ENCODE measurements at places on chromosomes 13 and 19.

GRCh38 chr19:32669310-32669709, 5.7 kb downstream of the ANKRD27 start:
- DNase-seq = no peak

- DNase-seq = no peak
Measured at GRCh38 chr19:2064788-2065524, 13.9 kb upstream of the MKNK2 start.

DNA sequence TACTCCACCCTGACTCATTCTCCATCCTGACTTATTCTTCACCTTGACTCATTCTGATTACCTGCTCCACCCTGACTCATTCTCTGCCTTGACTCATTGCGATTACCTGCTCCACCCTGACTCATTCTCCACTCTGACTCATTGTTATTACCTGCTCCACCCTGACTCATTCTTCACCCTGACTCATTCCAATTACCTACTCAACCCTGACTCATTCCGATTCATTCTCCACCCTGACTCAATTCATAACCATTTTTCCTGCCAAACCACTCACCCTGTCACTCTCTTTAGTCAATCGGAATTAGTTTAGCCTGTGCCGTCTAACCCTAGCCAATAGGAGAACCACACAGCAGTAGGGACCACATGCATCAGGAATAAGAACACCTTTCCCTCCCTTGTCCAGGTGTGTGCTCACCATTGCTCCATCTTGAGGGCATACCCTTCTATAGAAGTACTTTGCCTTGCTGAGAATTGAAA, 1227.4 kb upstream of the PCDH20 start:
- DNase-seq = peak; percentile 70

GRCh38 chr13:34070006-34070405, 252.1 kb downstream of the RFC3 start:
- no peak for DNase-seq

DNA sequence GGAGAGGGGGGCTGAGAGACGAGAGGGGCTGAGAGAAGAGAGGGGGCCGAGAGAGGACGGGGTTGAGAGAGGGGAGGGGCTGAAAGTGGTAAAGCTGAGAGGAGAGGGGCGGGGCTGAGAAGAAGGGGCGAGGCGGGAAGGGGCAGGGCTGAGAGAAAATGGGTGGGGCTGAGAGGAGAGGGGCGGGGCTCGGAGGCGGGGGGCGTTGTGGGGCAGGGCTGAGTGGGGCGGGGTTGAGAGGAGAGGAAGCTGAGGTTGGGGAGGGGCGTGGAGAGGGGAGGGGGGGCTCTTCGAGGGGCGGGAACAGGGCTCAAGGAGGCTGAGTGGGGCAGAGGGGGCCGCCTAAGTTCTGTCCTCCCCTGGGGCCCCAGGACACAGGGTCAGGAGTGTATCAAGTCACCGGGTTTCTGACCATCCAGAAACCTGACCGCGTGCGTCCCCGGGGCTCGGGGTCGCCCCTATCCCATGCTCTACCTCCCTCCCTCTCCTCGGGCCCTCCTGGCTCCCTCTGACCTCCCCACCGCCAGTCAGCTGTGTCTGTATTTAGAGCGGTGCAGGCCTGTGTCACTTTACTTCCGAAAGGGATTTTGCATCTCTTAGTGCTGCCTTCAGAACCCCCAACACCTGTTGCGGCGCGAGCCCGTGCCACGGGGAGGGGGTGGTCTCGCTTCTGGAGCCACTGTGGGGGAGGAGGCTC, 38.6 kb upstream of the SEMA6B start:
- peak; percentile 49 for DNase-seq

- no peak for DNase-seq
Measured at GRCh38 chr13:95505265-95505664, 47.3 kb upstream of the CLDN10 start.

DNA sequence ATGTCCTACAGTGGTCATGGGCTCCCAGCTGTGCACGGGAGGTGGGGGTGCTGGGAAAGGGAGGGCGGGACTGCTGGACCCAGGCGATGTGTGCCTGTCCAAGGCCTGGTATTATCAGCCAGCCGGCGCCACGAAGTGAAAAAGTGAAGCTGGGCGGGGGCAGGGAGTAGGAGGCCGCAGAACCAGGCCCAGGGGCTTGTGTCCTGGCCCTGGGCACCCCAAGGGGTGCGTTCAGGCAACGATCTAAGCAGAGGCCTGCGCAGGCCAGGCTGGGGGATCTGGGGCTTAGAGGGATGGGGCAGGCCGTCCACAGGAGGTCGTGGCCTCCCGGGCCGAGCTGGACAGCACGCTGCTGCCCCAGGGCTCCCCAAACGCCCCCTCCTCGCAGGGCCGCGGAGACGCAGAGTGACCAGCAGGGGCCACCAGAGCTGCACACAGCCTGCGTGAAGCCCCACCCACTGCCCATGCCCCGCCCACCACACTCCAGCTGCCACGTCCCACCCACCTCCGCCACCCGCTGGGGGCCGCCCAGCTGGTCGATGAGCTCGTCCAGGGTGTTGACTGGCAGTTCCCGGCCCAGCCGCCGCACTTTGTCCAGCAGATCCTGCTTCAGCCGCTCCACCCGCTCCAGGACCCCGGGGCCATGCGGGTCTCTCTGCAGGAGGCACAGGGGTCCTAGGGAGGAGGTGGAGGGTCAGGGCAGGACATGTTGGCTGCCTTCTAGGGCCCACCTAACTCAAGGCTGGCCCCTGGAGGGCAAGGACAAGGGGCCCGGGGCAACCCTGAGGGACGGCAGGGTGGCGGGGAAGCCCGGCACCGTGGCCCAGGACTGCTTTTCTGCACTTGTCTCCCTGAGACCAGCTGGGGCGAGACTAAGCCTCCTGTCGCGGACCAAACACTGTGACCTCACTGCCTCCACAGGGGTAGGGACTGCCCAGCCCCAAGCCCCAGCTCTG, 9.5 kb downstream of the GPX4 start:
- DNase-seq = peak; percentile 83

GRCh38 chr19:53254411-53255341, at the start of gene ZNF677:
Gene ZNF677 (minus strand): TSS chr19:53254873. CDS start chr19:53251550, 3,323 bp downstream.
- peak; percentile 65 for DNase-seq

DNA sequence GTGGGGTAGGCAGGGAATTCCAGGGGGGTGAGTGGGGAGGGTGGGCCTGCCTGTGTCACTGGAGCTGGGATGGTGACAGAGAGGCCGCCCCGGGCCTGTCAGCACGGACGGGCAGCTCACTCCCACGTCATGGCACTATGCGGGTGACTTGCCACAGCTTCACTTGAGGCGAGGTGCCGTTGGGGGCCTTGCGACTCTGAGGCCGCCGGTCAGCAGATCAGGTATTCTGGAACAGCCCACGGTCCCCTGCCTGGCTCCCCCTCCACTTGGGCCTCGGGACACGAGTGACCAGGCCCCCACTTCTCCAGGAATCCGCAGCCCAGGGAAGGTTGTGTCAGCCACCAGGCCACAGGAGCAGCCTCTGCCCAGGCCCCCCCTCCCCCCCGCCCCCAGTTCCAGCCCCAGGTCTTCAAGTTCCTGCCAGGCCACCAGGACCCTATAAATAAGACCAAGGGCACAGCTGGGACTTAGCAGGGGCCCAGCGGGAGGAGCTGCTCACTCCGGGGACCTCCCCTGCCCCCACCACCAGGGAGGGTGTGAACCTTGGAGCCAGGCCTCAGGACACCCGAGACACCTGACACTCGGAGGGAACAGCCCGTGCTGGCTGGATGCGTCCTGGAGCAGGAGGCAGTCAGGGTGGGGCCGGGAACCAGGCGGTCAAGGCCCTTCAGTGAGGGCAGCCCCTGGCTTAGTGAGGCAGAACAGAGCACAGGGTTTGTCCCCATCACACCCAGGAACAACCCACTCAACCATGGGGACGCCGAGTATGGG, 2.7 kb upstream of the MIDN start:
- DNase-seq = no peak

DNA sequence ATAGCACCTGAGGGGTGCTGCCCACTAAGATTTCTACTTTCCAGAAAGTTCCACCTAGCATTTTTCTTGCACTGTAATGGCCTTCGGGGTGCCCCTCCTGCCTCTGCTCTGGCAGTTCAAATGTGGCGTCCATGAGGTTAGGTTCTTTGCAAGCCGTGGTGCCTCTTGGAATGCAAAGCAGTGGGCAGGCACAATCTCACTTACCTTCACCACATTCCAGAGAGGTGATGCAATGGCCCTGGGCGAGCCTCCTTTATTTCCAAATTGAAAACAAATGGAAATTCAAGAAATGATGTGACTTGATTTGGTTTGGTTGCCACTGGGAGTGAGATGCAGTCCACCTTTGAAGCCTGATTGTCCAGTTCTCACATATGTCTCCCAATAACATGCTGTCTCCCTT, 46.9 kb downstream of the FGF9 start:
- DNase-seq = no peak

GRCh38 chr13:41059456-41060081, 1.7 kb upstream of the WBP4 start:
- DNase-seq = no peak

DNA sequence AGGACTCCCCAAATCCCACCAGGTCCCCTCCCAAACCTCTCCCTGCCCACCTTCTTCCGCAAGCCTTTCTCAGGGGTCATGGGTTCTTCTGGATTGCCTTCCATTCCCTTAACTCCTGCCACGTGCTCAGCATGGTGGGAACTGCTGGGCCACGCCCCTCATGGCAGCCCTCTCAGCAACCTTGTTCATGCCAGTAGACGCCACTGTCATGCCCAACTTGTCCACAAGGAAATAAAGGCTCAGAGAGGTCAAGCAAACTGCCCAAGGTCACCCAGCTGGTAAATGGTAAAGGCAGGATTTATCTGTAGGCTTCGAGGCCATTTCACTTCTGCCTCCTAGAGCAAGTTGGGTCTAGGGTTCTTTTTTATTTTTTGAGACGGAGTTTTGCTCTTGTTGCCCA, 10.9 kb downstream of the PRAM1 start:
- DNase-seq = no peak

GRCh38 chr19:33410915-33411401, 37.4 kb downstream of the CEBPG start:
- DNase-seq = no peak

DNA sequence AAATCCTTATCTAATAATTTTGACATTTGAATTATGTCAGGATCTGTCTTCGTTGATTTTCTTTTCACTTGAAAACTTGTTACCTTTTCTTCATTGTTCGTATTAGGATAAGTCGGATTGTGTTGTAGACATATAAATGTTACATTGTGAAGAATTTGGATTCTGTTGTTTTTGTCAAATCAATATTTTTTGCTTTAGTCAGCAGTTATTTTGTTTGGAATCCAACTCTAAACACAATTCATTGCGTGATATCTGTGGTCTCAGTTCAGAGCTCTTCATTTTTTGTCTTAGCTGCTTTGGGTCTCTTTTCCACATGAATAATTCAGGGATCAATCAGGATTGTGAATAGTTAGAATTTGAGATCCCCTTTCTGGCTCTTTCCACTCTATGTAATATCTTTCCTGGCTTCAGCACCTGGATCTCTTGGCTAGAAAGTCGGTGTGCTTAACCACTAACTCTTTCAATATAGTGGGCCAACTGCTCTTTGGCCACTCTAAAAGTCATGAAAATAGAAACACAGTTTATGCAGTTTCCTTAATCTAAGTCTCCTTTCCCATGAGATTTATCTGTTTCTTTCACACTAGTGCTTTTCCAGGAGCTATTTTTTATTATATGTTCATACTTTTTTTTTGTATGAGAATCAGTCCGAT, 2494.2 kb upstream of the PCDH20 start:
- DNase-seq = no peak

DNA sequence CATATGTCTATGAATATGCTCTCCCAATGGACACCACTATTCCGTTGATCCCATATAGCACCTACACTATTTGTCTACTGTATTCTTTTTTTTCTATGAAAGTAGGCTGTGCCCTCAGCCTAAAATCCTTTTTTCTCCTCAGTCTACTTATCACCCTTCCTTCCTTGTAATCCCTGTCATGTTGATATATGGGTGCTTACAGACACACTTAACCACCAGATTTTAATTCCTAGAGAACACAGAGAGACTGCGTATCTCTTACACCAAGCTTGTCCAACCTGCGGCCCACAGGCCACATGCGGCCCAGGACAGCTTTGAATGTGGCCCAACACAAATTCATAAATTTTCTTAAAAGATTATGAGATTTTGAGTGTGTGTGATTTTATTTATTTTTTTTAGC, 101.1 kb downstream of the ZAR1L start:
- DNase-seq = no peak

GRCh38 chr13:107974409-107974808, 240.9 kb downstream of the LIG4 start:
- DNase-seq = no peak

- DNase-seq = no peak
Measured at GRCh38 chr13:85615031-85615430, 184.2 kb downstream of the SLITRK6 start.

GRCh38 chr19:49816590-49816989, 1.5 kb upstream of the MED25 start:
- no peak for DNase-seq

GRCh38 chr13:80115616-80116015, 225.3 kb downstream of the SPRY2 start:
- DNase-seq = no peak

- no peak for DNase-seq
Measured at GRCh38 chr13:50417597-50417996, 402.4 kb downstream of the KCNRG start.

DNA sequence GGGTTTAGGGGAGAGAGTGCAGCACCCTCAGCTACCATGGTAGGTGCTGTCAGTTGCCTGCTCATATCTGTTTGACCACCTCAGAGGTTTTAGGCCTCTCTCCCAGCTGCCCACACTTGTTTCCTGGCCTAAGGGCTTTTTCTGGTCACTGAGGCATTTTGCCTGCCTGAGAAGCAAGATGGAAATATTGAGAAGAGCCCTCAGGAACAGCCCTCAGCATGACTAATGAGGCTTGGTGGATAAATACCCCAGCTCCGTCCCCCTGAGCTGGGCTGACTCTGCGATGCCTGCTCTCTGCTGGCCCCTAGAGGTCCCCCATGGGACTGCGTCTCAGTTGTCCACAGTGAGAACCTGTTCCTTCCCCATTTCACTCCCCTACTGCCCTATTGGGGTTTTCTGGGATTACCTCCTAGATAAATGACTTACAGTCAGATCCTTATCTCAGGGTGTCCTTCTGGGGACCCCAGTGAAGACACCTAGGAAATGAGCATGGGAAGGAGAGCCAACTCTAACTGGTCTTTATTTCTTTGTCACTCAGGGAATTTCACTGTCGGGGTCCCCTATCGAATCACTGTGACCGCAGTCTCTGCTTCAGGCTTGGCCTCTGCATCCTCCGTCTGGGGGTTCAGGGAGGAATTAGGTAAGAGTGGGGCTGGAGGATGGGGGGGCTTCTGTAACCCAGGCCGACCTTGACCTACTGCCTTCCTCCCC, 13.3 kb downstream of the PALM3 start:
- peak; percentile 71 for DNase-seq

Measured in activated CD4-positive, alpha-beta T cell treated with anti-CD3 and anti-CD28 coated beads, Interleukin-2, Interleukin-4, amounts not matched to agents 100 ng/mL and 50 ng/mL, durations not matched to agents 16 hours and 8 hours (primary cell).